Activated CD4-positive, alpha-beta T cell treated with anti-CD3 and anti-CD28 coated beads, Interleukin-2, amount 50 U/mL, for 48 hours (primary cell): ENCODE measurements at places on chromosomes 2 and 18.

- DNase-seq = peak; percentile 52
Observed at GRCh38 chr2:232230560-232230959, 148.0 kb upstream of the ALPP start.

DNA sequence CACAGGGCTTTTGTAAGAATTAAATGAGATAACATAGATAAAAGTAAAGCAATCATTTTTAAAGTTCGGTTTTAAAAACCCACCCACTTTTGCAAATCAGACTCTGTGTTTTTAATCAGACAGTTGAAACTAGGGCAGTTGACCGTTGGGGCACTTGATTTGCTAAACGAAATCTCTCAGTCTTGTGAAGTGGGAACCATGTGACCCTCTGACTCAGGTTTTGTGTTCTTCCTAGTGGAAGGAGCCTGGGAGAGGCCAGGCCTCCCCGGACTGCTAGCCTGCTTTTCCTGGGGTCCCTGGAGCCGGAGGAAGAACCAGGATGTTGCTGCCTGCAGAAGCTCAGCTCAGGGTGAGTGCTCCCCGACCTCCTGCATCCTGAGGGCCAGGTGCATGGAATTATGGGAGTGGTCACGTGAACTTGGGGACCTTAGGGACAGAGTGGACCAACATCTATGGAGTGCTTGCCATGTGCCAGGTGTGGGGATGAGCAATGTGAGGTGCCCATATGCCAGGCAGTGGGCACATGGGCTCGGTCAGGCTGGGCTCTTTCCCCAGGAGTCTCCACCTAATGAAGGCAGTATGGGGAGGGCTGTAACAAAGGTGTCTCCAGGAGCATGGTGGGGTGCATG, 3.9 kb downstream of the C2orf72 start:
- no peak for DNase-seq

DNA sequence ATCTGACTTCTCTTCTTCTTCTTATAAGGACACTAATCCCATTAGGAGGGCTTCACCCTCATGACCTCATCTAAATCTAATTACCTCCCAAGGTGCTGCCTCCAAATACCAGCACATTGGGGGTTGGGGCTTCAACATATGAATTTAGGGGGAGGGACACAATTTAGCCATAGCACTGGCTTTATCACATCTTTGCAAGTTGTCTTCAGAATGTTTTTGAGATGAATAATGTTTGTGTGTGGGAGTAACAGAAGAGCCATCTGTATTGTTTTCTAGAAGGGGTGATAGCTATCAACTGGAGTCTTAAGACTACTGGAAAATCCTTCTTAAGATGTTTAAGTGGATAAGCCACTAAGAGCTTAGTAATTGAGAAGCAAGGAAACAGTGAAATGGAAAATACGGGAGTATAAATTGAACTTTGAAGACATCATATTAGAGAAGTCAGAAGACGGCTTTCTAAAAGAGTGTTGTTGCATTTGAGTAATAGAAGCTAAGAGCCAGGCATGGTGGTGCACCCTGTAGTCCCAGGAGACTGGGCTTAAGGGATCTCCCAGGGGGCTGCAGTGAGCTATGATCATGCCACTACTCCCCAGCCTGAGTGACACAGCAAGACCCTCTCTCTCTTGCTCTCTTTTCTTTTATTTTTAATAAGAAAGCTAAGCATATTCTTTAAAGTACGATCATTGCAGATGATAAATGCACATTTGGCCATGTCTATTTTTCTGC, 32.6 kb upstream of the B3GNT2 start:
- DNase-seq = no peak

DNA sequence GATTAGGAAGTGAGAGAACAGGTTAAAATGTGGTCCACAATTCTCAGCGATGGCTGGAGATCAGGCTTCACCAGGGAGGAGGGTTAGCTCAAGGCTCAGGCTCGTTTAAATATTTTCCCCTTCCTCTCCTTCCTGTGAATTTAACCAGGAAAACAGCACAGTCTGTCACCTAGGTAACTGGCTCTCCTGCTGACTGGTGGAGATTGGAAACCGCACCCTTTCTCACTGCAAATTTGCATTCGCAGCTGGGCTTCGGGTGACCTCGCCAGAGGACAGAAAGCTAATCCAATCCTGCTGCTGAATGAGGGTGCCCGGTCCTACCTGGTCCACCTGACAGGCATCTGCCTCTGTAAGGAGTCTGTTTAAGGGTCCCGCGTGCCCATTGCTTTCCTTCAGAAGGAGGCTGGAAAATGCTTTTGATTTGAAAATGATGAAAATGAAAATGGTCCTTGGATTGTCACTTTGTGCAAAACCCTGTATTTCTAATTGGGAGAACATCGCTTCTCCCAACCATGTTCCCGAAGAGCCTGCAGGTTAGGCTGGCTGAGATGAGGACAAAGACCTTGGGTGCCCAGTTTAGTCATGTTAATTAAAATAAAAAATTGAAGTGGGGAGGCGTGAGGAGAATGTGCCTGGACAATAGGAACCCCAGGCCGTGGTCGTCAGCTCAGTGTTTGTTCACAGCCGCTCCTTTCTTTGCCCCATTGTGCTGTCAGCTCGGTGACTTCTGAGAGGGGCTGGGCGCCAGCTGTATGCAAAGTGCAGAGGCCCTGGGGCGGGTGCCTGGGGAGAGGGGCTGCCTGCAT, 43.4 kb upstream of the MTCL1 start:
- no peak for DNase-seq

GRCh38 chr2:100268986-100269385, 53.3 kb downstream of the LONRF2 start:
- no peak for DNase-seq

DNA sequence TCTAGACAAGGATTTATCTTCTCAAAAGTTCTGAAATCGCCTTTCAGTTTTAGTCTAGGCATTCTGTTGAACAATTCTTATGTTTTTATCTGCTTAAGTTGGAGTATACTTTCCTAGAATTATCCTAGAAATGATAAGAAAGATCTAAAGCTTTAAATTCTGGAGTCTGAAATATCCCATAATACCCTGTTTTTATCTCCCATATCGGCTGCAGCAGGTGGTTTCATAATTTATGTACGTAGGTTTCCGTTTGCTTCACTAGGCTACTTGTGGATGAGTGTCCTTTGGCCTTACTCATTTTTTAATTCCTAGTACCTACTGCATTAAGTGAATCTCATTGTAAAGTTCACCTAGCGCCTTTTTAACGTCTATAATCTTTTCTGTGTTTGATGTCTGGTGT, 58.5 kb upstream of the MGAT5 start:
- no peak for DNase-seq

- no peak for DNase-seq
Observed at GRCh38 chr18:13500227-13500865, 226.0 kb downstream of the FAM210A start.

GRCh38 chr2:84989422-84989821, 18.5 kb downstream of the KCMF1 start:
- DNase-seq = no peak

DNA sequence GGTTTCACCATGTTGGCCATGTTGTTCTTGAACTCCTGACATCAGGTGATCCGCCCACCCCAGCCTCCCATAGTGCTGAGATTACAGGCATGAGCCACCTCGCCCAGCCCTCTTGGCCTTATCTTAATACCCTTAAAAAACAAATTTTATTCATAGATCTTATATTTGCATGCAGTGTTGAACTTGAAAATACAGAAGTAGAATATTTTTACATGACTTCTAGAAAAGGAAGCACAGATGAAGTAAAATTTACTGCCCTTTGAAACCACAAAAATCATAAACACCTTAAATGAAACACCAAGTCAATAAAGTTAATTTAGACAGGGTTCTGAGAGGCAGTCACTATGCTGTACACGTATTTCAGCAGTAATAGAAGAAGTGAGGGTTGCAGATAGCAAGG, 145.7 kb downstream of the CERS6 start:
- no peak for DNase-seq
